ENCODE measurements at places on chromosomes 13 and 19.

DNA sequence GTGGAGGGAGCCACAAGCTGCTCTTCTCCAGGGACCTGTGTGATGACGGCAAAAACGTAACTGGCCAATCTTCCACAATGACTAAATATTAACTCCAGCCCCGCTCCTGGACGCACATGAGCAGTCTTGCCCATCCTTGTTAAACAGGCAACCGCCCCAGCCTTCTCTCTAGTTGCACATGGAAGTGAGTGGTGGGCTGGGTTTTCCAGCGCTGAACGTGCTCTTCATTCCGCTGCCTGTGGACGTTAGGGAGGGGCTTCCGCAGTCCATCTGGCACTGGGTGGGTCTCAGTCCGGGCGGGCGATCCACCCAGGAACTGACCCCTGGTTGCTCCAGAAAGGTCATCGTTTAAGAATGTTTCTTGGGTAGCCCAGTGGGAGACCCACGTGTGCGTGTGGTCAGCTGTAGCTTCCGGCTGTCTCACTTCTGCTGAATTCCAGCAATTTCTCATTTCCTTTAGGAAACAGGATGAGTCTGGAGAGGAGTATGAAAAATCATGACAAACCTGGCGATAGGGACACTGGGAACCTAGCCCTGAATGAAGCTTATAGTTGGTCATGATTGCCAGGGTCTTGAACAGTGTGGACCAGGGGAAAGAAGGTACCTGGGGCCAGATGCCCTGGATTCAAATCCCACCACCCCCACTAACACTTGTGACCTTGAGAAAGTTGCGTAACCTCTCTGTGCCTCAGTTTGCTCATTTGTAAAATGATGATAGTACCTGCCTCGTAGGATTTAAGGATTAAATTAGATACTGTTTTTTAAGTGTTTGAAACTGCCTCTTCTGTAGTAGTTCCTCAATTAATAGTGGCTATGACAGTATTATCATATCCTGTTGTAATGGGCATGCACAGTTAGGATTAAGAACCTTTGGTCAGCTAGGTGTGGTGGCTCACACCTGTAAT is 92.6 kb downstream of the SIPA1L3 start:
- DNase-seq, result peak; percentile 100

DNA sequence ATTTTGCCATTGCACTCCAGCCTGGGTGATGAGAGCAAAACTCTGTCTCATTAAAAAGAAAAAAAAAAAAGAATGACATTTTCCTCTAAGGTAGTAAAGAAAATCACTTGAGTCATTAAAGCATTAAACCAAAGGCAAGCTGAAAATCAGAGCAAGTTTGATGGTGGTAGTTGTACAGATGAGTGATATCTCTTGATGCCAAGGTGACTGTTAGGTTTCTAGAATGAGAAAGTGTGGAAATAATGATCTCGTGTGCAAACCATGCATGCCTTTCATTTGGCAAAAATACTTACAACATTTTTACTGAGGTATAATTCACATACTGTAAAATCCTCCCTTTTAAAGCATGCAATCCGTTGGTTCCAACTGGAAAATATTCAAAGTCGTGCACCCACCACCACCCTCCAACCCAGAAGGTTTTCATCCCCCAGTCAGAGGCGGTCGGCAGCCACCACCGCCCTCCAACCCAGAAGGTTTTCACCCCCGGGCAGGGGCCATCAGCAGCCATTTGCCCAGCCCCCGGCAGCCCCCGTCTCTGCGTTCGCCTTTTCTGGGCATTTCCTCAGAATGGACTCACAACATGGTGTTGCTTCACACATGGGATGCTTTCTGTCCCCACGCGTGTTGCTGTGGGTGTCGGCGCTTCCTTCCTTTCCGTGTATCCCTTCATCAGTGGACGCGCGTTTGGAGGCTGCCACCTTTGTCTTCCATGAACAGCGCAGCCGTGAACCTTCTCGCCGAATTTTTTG is 90.2 kb downstream of the ATP11A start:
- peak; percentile 11 for DNase-seq

DNA sequence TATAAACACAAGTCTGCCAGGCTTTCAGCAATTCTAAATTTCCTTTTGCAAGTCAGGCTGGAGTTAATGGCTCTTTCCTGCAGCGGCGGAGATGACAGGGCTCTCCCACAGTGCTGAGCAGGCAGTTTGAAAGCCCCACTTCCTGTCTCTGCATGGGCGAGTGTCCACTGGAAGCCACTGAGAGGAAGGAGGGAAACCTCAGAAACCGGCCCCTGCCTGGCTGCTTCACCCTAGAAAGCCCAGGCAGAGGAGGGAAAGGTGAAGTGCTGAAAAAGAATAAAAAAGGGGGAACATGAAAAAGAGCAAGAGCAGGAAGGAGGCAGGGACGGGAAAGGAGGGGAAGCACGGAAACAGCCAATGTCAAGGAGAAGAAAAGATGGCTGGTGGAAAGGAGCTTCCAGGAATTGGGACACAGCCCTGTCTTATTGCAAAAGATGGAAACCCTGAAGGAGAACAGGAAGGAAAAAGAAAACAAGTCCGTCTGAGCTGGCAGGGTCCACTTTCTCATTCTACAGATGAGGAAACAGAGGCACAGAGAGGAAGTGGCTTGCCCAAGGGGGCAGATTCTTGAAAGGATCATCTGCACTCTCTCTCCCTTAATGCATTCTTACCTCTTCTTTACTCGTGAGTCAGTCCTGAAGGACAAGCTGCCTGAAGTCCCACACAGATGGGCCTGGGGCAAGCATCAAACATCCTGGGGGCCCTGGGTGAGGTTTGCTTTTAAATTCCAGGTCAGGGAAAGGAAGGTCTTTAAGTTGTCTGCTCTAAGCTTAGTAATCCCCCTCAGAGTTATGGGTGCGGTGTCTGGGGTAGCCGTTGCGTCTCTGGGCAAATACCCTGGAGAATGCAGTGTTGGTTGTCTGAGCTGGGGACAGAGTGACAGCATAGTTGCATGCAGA is 38.8 kb upstream of the ALOX5AP start:
- DNase-seq, result peak; percentile 63

- no peak for DNase-seq
Observed at GRCh38 chr19:30155381-30156200, 213.6 kb downstream of the URI1 start.

GRCh38 chr13:71785361-71785760 is 81.6 kb downstream of the DACH1 start:
- no peak for DNase-seq

- DNase-seq, result no peak
Observed at GRCh38 chr19:48673436-48674100, 751 bp upstream of the NTN5 start.

DNA sequence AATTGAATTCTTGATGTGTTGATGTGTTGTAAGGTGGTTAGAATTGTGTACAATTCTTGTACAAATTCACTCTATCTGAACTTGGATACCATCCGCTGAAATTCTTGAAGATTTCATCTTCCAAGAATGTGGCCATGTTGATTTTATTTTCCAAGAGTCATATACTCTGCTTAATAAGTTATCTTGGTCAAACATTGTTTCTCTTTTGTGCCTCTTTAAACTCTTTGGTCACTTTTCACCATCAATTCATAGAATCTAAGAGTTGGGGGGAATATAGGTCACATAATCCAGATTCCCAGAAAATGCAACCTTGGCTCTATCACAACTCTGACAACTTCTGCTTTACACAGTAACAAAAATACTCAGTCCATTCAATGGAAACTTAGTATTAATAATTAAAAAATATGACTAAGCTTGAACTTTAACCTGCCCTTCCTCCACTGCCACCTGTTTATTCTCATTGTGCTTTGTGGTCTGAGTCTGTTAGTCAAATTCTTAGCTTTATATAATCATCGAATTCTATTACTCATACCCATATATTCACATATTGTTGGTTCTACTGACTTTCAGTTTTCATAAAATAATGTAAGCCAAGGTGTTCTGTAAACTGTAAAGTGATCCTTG is 373.2 kb downstream of the LMO7 start:
- DNase-seq, result no peak

DNA sequence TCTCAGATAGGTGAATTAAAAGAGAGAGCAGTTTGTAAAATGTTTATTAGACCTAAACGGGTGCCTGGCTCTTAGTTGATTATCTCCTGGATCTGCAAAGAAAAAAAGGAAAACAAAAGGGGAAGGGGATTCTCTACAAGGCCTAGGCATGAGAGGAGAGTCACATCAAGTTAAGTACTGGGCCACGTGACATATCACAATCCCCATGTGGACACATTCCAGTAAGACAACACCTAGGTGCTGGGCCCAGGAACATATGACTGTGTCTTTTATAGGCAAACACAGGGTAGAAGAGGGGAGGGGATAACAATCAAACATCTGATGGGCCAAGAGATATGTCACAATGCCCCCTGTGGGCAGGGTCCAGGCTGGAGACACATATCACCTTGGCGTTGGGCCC is 4.2 kb upstream of the ZNF91 start:
- DNase-seq, result no peak

DNA sequence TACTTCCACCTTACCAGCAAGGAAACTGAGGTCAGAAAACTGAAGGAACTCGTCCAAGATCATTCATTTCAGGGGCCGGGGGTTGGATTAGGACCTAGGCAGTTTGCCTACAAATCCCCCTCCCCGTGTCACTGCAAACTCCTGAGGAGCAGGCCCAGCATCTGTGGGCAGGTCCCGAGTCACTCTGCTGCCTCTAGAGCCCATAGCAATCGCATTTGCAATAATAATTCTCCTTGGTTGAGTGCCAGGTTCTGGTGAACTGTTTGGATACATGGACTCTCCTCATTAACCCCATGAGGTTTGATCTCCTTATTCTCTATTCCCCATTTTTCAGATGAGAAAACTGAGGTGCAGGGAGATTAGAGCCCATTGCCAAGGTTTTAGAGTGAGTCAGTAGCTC is 903 bp downstream of the PIN1 start:
- DNase-seq, result peak; percentile 64

GRCh38 chr19:46283771-46284170 is 13.1 kb upstream of the HIF3A start:
- DNase-seq, result peak; percentile 37

DNA sequence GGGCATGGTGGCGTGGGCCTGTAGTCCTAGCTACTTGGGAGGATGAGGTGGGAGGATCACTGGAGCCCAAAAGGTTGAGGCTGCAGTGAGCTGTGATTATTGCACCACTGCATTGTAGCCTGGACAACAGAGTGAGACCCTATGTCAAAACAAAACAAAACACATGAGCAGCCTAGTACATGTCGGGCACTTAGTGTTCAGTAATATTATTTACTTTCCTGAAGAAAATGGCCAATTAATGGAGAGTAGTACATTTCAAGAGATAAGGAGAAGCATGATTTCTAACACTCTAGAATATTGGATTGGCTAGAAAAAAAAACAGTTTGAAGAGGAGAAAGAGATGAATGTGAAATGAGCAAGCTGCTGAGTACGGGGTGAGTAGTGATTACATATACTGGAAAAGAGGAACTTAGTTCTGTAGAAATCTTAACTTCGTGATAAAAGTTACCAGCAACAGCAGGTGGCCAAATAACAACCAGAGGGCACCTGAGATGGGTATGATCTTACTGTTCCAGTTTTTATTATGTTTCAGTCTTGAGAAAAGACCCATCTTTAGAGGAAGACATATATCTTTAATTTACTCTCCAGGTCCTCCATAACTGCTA is 36.2 kb downstream of the SPATA13 start:
- DNase-seq, result no peak

DNA sequence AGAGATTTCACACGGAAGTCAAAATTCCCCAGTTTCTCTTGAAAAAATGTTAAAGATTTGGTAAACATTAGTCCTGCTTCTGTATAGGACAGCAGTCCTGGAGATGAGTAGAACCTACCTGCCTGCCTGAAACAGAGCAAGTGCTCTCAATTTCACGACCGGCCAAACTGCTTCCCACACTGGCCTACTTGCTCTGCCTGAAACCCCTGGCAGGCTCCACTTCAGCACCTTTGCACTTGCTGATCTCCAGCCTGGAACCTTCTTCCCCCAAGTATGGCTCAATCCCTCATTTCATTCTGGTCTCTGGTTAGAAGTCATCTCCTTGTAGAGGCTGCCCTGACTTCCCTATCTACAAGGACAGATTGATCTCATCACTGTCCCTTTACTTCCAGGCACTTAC is 271.4 kb downstream of the DLEU7 start:
- DNase-seq, result no peak

DNA sequence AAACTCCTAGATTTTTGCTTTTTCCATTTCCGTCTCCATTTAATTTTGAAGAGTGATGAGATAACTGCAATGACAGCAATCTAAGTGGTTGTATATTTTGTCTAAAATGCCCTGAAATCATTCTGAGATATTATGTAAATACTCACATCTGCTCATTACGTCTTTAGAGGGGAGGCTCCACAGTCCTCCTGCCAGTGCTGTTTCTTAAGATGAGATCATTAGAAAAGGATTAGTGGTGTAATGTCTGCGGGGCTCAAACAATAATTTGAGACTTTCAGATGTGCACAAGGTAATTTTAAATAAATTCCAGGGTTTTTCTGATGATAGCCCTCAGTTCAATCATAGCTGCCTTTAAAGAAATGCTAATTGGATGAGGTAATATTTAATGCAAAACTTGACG is 437.9 kb downstream of the FOXO1 start:
- DNase-seq, result no peak

GRCh38 chr19:53254411-53255341 is at the start of gene ZNF677:
ZNF677 (minus strand) TSS chr19:53254873; CDS start chr19:53251550, 3,323 bp downstream.
- peak; percentile 86 for DNase-seq

- DNase-seq, result peak; percentile 71
Observed at GRCh38 chr19:48868114-48868886, at the start of gene PLEKHA4. PLEKHA4 (minus strand) TSS chr19:48868617; CDS start chr19:48867620, 997 bp downstream.

- no peak for DNase-seq
Observed at GRCh38 chr13:112574834-112575613, 12.9 kb downstream of the TUBGCP3 start.

DNA sequence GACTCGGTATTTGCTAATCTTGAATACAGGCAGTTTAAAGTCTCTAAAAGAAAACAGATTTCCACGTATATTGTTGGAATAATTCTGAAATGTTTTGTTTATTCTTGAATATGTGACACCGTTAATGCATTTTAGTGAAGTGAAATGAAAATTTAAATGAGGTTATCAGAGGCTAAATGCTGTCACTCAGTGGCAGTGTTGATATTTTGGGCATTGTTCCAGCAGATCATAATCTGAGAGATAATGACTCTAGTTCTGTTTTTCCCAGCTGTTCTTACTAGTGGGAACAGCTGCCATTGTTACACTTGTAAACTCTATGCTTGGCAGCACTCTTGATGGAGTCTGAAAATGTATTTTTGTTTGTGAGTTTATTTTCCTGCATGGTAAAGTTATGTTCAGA is 365.6 kb upstream of the SLC10A2 start:
- no peak for DNase-seq

DNA sequence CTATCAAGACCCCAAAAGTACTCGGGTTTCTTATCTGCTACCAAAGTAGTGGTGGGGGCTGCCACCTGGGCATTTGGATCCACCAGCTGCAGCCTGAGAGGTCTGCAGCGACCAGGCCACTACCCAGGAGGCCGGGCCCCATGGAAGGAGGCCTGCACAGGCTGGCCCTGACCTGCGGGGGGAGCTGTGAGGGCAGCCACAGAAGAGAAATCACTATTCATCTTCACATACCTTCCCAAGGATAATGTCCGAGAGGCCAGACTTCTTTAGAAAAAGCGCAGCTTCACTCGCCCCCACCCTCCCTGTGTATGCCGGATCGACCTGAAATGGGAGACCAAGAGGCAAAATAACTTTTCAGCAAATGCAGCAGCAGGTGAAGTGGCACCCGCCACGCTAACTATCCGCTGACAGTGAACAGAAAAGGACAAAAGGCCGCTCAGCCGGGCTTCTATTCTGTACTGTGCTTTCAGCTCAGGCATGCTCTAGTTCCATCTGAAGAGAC is 30.1 kb downstream of the EPS15L1 start:
- DNase-seq, result no peak

All from EH (cell line).